K562 (cell line): ENCODE measurements at places on chromosomes 1 and 21.

GRCh38 chr1:39213511-39214002 lies 9.1 kb downstream of the MACF1 start:
- H3K4me1 ChIP-seq: peaks cover 53% of the 10 kb centered on the region
- peak overlapping the region; percentile 79 for H3K27ac ChIP-seq
- 0 out of 3 replicates have a peak, but pooled peaks cover 2% of the 10 kb centered on the region for H3K36me3 ChIP-seq

GRCh38 chr1:240538776-240539430 lies 73.1 kb downstream of the GREM2 start:
- H3K27me3 ChIP-seq: no peaks in the 10 kb centered on the region
- no peaks in the 10 kb centered on the region for H3K36me3 ChIP-seq
- H3K27ac ChIP-seq: no peak overlapping the region
- H3K4me3 ChIP-seq: no peak overlapping the region

- DNase-seq: no peak
- no peak overlapping the region for H3K4me3 ChIP-seq
- peaks cover 2% of the 10 kb centered on the region; the same call in 1 of the 3 replicates for H3K36me3 ChIP-seq
- H3K27ac ChIP-seq: peak overlapping the region; percentile 11; the same call in 2 of the 3 replicates
- no peaks in the 10 kb centered on the region for H3K27me3 ChIP-seq
- H3K4me1 ChIP-seq: peaks cover 34% of the 10 kb centered on the region
These were observed 28.4 kb downstream of the MAPKAPK2 start for GRCh38 chr1:206713070-206713469.

GRCh38 chr1:115440733-115441132 lies 102.7 kb upstream of the NGF start:
- no peaks in the 10 kb centered on the region for H3K4me1 ChIP-seq
- no peaks in the 10 kb centered on the region for H3K36me3 ChIP-seq
- no peak overlapping the region for H3K4me3 ChIP-seq
- no peak overlapping the region for H3K27ac ChIP-seq
- DNase-seq: no peak

- H3K36me3 ChIP-seq: no peaks in the 10 kb centered on the region
- H3K27ac ChIP-seq: peak overlapping the region; percentile 73
These were observed 96.0 kb upstream of the TNFSF4 start for GRCh38 chr1:173302890-173303829.

GRCh38 chr1:198967566-198967965 lies 328.7 kb downstream of the PTPRC start:
- H3K27me3 ChIP-seq: no peaks in the 10 kb centered on the region
- no peaks in the 10 kb centered on the region for H3K36me3 ChIP-seq
- H3K4me1 ChIP-seq: no peaks in the 10 kb centered on the region
- no peak overlapping the region for H3K27ac ChIP-seq
- no peak for DNase-seq
- H3K4me3 ChIP-seq: no peak overlapping the region

DNA sequence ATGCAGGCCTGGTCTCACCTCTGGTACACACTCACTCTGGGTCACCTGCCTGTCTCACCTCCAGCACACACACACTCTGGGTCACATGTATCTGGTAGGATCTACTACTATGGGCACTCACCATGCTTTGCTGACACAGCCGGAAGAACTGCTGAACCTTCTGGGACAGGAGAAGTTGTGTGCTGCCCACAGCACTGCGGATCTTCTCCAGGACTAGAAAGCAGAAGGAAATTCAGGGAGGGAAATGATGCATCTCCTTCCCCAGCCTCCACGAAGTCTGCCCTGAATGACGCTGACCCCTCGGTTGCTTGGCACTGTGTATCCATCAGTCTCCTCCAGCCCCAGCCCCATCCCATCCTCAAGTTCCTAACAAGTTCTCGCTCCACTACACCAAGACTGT lies 7.9 kb upstream of the SMIM12 start:
- no peaks in the 10 kb centered on the region for H3K36me3 ChIP-seq
- H3K27me3 ChIP-seq: peaks cover 40% of the 10 kb centered on the region
- no peaks in the 10 kb centered on the region; the same call in 1 of the 3 replicates for H3K4me1 ChIP-seq
- no peak overlapping the region for H3K27ac ChIP-seq

DNA sequence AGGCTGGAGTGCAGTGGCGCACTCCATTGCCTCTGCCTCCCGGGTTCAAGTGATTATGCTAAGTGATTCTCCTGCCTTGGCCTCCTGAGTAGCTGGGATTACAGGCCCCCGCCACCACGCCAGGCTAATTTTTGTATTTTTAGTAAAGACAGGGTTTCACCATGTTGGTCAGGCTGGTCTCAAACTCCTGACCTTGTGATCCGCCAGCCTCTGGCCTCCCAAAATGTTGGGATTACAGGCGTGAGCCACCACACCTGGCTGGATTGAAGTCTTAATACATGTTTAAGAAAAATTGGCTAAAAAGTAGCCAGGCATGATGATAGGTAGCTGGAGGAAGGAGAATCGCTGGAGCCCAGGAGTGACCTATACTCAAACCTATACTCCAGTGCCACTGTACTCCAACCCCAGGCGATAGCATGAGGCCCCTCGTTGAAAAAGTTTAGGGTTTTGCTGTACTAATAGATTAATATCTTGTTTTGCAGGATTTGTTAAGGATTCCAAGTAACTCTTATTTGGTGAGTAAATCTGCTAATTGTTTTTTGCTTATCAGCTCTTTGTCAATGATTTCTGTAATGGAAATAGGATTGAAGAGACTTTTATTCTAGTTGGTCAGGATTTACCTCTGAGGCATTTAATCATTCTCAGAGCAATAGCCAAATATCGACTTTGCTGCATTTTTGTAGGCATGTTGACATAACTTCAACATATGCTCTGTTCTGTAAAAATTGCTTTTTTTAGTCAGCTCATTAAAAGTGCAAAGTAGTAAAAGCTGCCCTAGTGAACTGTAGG lies 2.0 kb downstream of the RCC1 start:
- peak overlapping the region; percentile 94 for H3K27ac ChIP-seq
- peak overlapping the region; percentile 87 for H3K4me3 ChIP-seq
- H3K36me3 ChIP-seq: peaks cover 62% of the 10 kb centered on the region
- peaks cover 6% of the 10 kb centered on the region; the same call in 1 of the 2 replicates for H3K4me1 ChIP-seq
- no peaks in the 10 kb centered on the region for H3K27me3 ChIP-seq

- no peak overlapping the region for H3K4me3 ChIP-seq
- no peaks in the 10 kb centered on the region for H3K27me3 ChIP-seq
- peaks cover 8% of the 10 kb centered on the region; the same call in 1 of the 2 replicates for H3K4me1 ChIP-seq
- DNase-seq: no peak
- no peak overlapping the region for H3K27ac ChIP-seq
These were observed 9.6 kb downstream of the VPS26C start for GRCh38 chr21:37257511-37257966.

GRCh38 chr1:206921772-206922265 lies at the start of gene FCMR:
FCMR (minus strand) TSS chr1:206921941; CDS start chr1:206921854, 87 bp downstream.
- H3K36me3 ChIP-seq: no peaks in the 10 kb centered on the region
- H3K4me3 ChIP-seq: no peak within 1 kb of the TSS
- no peak within 1 kb of the TSS for H3K27ac ChIP-seq
- no peak for DNase-seq
- peaks cover 20% of the 10 kb centered on the region for H3K4me1 ChIP-seq

DNA sequence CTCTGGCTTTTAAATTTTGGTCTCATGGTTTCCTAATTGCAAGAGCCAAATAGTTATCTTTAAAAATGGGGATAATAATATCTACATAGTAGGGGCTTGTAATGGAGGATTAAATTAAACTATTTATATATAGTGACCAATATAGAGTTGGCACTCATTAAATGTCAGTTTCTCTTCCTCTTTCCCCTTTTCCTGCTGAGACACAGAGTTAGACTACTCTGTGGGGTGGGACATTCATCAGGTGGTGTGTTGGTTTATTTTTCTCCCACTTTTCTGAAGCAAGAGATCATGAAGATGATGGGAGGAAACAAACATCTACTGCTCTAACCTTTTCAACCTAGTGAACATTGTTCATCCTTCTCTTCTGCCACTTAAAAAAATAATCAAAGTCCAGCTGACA lies 17.3 kb upstream of the RAP1A start:
- H3K27ac ChIP-seq: no peak overlapping the region
- no peak overlapping the region for H3K4me3 ChIP-seq
- no peak for DNase-seq
- H3K4me1 ChIP-seq: peaks cover 14% of the 10 kb centered on the region; the same call in 2 of the 3 replicates

DNA sequence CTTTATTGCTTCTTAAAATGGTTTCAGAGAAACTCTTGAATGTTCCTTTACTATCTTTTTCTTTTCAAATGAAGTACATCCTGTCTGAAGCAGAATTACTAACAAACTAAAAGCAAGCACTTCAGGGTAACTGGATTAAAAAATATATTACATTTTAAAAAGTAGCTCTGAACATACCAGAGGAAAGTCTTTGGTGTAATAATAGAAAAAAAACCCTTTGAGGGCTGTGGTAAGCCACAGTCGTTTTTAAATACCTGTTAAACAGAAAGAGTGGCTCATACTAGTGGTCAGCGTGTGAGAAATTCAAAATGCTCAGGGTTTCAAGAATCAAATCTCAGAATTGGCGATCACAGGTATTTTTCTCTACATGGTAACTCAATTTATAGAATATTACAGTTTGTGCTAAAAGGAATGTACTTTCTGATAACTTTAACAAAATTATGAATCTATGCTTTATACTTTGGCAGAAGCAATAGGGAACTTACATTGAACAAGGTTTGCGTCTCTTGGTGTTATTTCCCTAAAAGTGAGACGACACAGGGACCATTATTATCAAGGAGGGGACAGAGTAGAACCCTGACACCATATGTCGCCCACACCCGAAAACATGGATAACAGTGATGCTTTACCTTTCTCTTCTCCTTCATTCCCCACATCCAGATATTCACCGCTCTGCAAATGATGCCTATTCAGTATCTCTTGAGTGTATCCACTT lies 97.0 kb upstream of the DPH5 start:
- DNase-seq: no peak
- no peak overlapping the region for H3K27ac ChIP-seq
- H3K4me3 ChIP-seq: no peak overlapping the region
- no peaks in the 10 kb centered on the region for H3K36me3 ChIP-seq

- no peak within 1 kb of the TSS for H3K4me3 ChIP-seq
- no peak for DNase-seq
- H3K36me3 ChIP-seq: no peaks in the 10 kb centered on the region
- no peaks in the 10 kb centered on the region for H3K27me3 ChIP-seq
These were observed at the start of gene TMCO2 for GRCh38 chr1:40247655-40248054. TMCO2 (plus strand) TSS chr1:40247937; CDS start chr1:40247994, 57 bp downstream.

DNA sequence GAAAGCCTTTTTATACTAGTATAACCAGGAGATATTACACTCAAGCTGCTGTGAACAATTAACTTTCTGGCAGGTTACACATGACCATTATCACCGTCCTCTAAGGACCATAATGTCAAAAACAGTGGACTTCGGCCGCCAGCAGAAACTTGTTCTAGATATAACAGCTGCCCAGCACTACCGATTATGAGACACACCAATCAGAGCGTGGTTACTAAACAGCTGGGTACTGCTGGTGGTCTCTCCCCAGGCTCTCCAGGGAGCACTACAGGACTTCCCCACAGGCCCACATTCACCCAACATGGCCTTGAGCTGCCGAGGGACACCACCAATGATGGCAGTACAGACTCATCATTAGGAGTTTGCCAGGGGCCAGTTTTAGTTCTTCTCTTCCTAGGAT lies 57.9 kb upstream of the CTBS start:
- no peaks in the 10 kb centered on the region for H3K36me3 ChIP-seq
- no peak for DNase-seq
- no peak overlapping the region for H3K27ac ChIP-seq
- H3K4me3 ChIP-seq: no peak overlapping the region

- peaks cover 23% of the 10 kb centered on the region for H3K4me1 ChIP-seq
- peak overlapping the region; percentile 85 for H3K27ac ChIP-seq
- no peaks in the 10 kb centered on the region for H3K27me3 ChIP-seq
- peak overlapping the region; percentile 93 for H3K4me3 ChIP-seq
- H3K36me3 ChIP-seq: peaks cover 49% of the 10 kb centered on the region
These were observed 600 bp downstream of the CLK2 start for GRCh38 chr1:155272466-155273342.

GRCh38 chr1:9406111-9406510 lies 113.4 kb downstream of the SPSB1 start:
- H3K27me3 ChIP-seq: peaks cover 35% of the 10 kb centered on the region
- H3K4me1 ChIP-seq: peaks cover 2% of the 10 kb centered on the region; the same call in 1 of the 2 replicates
- no peak for DNase-seq
- no peak overlapping the region for H3K27ac ChIP-seq
- H3K4me3 ChIP-seq: no peak overlapping the region
- no peaks in the 10 kb centered on the region; the same call in 2 of the 3 replicates for H3K36me3 ChIP-seq

GRCh38 chr1:26289158-26290059 lies 9.5 kb downstream of the SH3BGRL3 start:
- H3K27ac ChIP-seq: peak overlapping the region; percentile 69; the same call in 2 of the 3 replicates
- peaks cover 71% of the 10 kb centered on the region for H3K4me1 ChIP-seq
- DNase-seq: peak; percentile 14
- H3K4me3 ChIP-seq: no peak overlapping the region
- no peaks in the 10 kb centered on the region for H3K27me3 ChIP-seq
- peaks cover 5% of the 10 kb centered on the region; the same call in 1 of the 3 replicates for H3K36me3 ChIP-seq

- no peak for DNase-seq
- H3K27me3 ChIP-seq: no peaks in the 10 kb centered on the region
- H3K27ac ChIP-seq: no peak overlapping the region
- H3K4me3 ChIP-seq: no peak overlapping the region
- H3K36me3 ChIP-seq: no peaks in the 10 kb centered on the region
- no peaks in the 10 kb centered on the region for H3K4me1 ChIP-seq
These were observed 242.8 kb downstream of the TGFB2 start for GRCh38 chr1:218587900-218588299.

- no peaks in the 10 kb centered on the region for H3K4me1 ChIP-seq
- no peaks in the 10 kb centered on the region for H3K36me3 ChIP-seq
- H3K27me3 ChIP-seq: no peaks in the 10 kb centered on the region
- H3K4me3 ChIP-seq: no peak overlapping the region
These were observed 42.4 kb downstream of the C1orf87 start for GRCh38 chr1:60031146-60031545.

GRCh38 chr1:113027007-113027406 lies 46.0 kb upstream of the LRIG2 start:
- no peaks in the 10 kb centered on the region for H3K4me1 ChIP-seq
- DNase-seq: no peak
- no peaks in the 10 kb centered on the region for H3K27me3 ChIP-seq
- no peak overlapping the region for H3K27ac ChIP-seq
- H3K36me3 ChIP-seq: no peaks in the 10 kb centered on the region
- no peak overlapping the region for H3K4me3 ChIP-seq

- no peak for DNase-seq
- peaks cover 85% of the 10 kb centered on the region for H3K27me3 ChIP-seq
- H3K36me3 ChIP-seq: no peaks in the 10 kb centered on the region
- no peaks in the 10 kb centered on the region for H3K4me1 ChIP-seq
These were observed 40.7 kb downstream of the MAN1C1 start for GRCh38 chr1:25657121-25657882.

DNA sequence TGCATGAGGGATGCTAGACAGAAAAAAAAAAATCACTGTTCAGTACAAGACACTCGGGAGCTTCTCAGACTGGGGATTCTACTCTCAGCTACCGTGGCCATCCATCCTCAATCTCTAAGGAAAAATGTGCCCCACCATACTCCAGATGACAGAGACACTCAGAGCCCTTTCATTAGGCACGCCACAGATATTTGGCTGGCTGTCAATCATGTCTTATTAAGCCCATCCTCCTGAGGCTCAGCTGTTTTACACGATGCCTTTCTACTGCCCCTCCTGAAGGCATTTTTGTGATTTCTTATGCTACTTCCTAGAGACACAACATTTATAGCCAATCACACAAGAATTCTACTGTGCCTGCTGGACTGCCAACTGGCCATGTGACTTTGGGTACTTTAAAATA lies 92.9 kb downstream of the KIF14 start:
- H3K4me3 ChIP-seq: no peak overlapping the region
- peaks cover 56% of the 10 kb centered on the region for H3K27me3 ChIP-seq
- DNase-seq: no peak
- H3K27ac ChIP-seq: no peak overlapping the region
